ENCODE measurements at places on chromosomes 7 and 10.
A peak's percentile ranks its signal among the peaks of the same experiment; 100 is the strongest.

GRCh38 chr10:87658321-87658795 lies 1.3 kb upstream of the PAPSS2 start:
- DNase-seq, result peak; percentile 37

DNA sequence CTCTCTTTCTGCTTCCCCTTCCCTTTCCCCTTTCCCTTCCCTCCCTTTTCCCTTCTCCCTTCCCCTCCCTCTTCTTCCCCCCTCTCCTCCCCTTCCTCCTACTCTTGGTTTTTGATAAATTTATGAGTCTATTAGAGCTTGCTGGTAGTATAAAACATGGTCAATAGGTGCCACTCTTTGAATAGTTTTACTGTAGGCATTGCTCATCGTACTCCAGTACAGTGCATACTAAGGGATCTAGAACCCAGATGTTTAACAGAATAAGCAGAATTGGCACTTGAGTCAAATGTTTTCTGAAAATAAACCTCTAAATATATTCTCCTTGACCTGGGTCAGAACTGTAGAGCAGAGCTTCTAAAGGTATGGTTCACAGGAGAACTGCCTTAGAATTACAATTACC lies 126.7 kb downstream of the SORCS3 start:
- no peak for DNase-seq

- DNase-seq, result no peak
Measured at GRCh38 chr7:47689558-47689957, 107.6 kb upstream of the TNS3 start.

DNA sequence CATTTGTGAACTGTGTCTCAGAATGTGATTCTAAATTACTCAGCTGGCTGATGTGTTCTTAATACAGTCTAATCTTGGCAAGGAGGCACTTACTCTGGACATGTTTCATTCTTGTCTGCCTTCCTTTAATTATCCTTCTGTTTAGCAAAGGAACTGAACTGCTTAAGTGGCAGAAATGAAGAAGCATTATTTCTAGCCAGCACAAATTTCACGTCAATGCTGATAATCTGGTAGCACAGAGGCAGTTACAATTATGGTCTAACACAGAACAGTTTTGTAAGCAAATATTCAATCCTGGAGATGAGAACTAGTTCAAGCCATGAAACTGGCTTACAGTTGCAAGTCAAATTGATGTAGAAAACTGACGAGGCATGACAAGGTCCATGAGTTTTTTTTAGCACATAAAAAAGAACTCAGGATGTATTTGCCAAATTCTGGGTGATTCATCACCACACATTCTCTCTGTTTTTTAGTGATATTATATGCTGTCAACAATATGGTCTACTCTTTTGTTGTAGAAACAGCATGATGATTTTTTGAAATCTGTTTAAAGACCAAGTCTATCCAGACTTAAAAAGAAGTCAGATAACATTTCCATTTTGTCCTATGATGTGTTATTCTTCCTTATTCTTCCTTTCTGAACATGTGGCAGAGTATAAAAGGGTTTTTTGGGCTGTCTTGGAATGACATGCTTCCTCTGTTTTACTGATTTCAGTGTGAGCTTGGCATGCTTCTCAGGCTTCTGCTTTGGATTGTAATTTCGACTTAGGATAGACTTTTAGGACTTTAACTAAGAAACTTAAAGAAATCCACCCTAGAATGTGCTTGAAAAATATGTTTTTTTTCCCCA lies 154.8 kb downstream of the DNAJB9 start:
- DNase-seq, result no peak

DNA sequence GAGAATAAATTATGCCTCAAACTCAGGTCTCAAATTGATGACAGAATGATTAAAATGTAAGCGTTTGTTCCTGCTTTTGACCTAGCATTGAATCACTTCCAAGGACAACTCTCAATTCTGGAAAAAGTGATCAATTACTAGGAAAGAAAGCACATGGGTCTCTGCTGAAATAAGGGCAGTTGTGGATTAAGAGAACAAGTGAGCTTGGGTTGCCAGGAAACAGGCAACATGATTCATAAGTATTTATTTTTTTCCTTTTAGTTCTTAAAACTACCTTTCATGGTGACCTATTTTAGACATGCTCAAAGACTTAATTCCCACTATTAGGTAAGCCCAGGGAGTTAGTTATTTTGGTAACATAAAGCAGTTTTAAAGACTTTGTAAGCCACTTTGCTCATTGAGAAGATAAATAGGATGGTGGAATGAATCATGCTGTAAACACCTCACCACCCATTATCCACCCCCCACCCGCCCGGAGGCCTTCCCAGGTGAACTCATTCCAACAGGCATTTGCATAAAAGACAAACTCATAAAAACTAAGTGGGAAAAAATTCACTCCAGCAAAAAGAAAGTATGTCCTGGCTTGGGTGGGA lies 728.3 kb downstream of the SORCS1 start:
- DNase-seq, result peak; percentile 26

DNA sequence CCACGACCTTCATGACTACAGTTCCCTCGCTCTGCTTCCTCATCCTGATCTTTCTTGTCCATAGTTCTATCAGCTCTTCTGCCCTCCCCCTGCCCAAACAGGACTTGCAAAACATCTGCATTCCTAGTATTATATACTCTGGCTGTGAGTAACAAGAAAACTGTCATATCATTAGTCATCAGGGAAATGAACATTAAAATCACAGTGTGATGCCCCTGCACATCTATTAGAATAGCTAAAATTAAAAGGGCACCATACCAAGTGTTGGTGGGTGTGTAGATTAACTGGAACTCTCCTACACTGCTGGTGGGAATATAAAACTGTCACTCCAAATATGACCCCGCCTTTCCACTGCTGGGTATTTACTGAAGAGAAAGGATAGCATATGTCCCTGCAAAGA lies 141.8 kb downstream of the C7orf25 start:
- DNase-seq, result no peak

DNA sequence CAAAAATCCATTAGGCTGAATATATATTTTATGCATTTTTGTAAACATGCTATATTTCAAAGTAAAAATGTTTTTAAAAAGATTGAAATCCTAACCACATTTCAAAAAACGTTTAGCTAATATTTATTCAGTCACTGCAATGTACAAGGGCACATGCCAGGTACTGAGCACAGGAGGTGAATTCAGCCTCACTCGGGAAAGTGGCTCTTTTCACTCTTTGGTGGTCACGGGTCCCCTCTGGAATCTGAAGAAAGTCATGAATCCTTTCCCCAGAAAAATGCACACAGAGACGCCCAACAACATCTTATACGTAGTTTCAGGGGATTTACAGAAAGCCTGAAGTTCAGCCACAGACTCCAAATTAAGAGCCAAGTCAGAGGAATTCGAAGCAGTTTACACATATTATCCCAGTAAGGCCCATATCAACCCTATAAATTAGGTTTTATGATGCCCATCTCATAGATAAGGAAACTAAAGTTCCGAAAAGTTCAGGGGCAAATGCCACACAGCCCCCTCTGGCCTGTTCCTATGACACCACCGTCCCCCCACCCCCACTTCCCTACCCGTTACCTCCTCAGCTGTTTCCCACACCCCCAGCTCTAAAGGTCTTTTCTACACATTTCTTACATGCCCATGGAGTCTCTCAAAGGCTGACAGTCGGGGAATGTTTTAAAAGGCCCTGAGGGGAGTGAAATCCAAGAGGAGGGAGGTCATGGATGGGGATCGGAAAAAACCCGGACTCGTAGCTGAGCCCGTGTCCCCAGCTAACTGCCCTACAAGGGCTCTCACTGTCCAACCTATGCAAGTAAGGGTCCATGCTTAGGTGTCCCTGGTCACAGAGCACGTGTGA lies 9.6 kb upstream of the SVOPL start:
- no peak for DNase-seq

DNA sequence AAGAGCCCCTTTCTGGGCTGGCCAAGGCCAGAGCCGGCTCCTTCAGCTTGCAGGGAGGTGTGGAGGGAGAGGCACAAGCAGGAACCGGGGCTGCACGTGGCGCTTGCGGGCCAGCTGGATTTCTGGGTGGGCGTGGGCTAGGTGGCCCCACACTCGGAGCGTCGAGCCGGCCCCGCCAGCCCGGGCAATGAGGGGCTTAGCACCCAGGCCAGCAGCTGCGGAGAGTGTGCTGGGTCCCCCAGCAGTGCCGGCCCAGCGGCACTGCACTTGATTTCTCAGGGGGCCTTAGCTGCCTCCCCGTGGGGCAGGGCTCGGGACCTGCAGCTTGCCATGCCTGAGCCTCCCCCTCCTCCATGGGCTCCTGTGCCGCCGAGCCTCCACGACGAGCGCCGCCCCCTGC lies 48.1 kb downstream of the SH2D4B start:
- no peak for DNase-seq

GRCh38 chr7:101553018-101553770 lies 75.9 kb downstream of the MYL10 start:
- no peak for DNase-seq

GRCh38 chr7:52715701-52716100 lies 319.7 kb upstream of the POM121L12 start:
- no peak for DNase-seq

GRCh38 chr10:131920693-131921092 lies 19.9 kb downstream of the PPP2R2D start:
- no peak for DNase-seq

DNA sequence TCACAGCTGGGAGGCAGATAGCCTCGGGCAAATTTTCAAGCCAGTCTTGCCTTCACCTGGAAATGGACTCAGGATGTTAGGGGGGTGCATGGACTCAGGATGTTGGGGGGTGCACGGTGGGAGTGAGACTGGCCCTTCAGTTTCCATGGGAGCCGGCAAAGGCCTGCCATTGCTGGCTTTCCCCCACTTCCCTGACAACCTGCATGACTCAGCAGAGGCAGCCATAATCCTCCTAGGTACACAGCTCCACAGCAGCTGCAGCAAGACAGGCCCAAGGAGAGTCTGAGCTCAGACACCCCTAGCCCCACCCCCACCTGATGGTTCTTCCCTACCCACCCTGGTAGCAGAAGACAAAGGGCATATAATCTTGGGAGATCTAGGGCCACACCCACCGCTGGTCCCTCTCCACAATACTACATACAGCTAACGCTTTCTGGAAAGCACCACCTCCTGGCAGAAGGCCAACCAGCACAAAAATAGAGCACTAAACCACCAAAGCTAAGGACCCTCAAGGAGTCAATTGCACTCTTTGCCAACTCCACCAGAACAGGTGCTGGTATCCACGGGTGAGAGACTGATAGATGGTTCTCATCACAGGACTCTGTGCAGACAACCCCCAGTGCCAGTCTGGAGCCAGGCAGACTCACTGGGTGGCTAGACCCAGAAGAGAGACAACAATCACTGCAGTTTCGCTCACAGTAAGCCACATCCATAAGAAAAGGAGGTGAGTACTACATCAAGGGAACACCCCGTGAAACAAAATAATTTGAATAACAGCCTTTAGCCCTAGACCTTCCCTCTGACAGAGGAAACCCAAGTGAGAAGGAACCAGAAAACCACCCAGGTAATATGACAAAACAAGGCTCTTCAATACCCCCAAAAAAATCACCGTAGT lies 18.3 kb downstream of the C7orf25 start:
- DNase-seq, result no peak

DNA sequence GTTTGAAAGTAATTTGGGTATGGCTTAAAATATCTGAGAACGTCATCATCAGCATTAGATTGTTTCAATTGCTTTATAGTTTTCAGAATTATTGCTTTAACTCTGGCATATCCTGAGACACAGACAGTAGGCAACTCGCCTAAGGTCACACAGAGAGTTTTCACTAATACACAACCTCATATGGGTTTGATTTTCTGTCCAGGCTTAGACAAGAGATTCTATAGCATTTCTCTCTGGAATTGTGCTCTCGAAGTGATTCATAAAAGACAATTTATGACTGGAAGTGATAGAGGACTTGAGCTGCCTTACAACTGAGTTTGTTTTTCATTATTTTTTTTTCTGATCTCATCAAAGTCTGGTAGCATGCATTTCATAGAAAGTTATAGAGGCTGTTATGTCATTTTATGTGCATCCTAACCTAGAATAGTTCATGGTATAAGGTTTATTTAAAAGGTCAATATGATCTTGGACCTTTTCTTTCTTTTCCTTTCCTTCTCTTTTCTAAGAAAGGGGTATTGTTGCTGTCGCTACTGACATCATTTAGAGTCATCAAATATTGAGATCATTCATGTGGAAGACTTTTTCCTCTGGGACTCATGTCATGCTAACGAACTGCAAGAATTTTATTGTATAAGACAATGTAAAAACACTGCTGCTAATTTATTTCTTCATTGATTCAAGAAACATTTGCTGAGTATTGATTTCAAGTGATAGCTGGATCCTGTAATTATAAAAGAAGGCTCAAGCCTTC lies 278.2 kb downstream of the PLXDC2 start:
- DNase-seq, result no peak

DNA sequence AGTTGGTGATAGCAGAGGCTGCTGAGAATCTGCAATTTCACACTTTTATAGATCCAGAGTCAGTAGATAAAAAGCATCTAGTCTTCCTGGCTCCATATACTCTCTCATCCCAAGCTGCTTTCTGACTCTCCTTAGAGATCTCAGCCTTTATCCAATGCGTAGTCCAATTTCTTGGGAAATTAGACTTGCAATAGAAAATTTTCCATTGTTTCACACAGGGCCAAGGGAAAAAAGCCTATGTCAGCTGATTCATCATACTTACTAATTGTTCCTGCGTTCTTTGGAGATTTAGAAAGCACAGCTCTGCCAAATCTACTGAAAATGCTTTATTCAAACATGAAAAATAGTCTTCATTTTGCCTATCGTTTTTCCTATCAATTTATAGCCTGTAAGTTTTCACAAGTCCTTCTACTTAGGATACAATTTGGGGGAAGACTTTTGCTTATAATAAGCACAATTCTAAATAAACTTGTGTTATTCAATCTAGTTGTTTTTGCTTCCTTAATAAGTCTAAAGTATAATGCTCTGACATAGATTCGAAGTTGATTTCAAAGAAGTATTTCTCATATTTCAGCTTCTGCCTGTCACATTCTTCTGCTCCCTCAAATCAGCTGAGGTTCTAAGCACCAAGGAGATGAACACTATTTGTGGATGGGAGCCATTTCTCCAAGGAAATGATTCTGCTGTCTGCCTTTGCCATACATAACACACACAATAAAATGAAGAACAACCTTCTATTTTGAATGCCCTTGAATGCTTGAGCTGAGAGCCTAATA lies 165.4 kb downstream of the ADAM12 start:
- peak; percentile 18 for DNase-seq

GRCh38 chr7:142562688-142563087 lies 186.6 kb upstream of the PRSS1 start:
- no peak for DNase-seq

GRCh38 chr7:110750931-110751605 lies 339.9 kb upstream of the LRRN3 start:
- DNase-seq, result no peak

GRCh38 chr7:75559976-75560365 lies 67.9 kb downstream of the SPDYE5 start:
- no peak for DNase-seq

DNA sequence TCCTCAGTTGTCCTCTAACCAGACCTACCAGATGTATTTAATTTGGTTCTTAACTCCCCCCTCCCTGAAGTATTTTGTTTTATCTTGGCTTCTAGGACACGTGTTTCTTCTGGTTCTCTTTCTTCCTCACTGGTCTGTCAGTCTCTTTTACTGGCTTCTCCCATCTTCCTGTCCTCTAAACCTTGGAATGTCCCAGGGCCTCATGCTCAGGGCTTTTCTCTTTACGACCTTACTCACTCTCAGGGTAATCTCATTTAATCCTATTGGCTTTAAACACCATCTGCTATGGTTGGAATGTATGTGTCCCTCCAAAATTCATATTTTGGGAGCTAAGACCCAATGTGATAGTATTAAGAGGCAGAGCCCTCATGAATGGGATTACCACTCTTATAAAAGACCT lies 418.2 kb upstream of the PODXL start:
- DNase-seq, result no peak

- no peak for DNase-seq
Measured at GRCh38 chr7:42730586-42730985, 181.3 kb downstream of the C7orf25 start.

- DNase-seq, result no peak
Measured at GRCh38 chr7:83658126-83658525, 9.2 kb upstream of the SEMA3E start.
